ENCODE measurements at places on chromosomes 7 and 10.

DNA sequence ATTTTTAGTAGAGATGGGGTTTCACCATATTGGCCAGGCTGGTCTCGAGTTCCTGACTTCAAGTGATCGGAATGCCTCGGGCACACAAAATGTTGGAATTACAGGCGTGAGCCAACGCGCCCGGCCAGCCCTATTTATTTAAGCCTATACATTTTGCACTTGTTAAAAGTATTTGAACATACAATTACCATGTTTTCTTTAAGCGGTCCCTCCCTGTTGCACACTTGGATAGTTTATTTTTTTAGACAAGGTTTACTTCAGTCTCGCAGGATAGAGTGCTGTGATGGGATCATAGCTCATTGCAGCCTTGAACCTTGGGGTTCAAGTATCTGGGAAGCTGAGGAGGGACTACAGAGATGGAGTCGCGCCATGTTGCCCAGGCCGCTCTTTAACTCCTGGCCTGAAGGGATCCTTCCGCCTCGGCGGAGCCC, 35.7 kb upstream of the SRRM3 start:
- no peak for DNase-seq

- DNase-seq, result no peak
These were observed 7.8 kb downstream of the ZNF862 start for GRCh38 chr7:149846021-149846420.

DNA sequence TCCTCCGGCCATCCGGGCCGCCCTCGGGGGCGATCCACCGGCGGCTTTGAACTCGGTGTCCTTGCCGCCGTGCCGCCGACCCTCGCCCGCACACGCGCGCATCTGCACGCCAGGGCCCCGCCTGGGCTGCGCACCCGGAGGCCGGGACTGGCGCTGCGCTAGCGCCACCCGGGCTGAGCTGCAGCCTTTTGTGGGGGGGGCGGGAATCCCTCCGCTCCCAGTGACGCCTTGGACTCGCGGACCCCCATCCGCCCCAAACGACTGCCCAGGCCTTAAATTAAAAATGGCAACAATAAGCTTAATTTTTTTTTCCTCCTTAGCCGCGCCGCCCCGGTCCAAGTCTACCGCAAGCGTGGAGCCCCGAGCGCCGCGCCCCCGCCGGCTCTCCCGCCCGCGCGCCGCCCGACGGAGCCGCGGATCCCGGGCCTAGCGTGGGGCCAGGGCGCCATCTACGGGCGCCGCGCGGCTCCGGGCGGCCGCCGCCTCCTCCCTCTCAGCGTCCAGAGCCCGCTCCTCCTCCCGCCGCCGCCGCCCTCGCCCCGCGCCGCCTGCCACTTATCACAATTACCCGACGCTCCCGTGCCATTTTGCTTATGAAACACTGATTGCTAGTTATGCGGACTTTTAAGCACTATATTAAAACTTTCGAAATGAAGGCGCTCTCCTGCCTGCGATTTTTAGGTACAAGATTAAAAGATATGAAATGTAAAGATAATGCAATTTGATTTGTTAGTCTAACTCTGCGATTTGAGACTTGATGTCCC, 7.5 kb upstream of the EBF3 start:
- DNase-seq, result peak; percentile 89

DNA sequence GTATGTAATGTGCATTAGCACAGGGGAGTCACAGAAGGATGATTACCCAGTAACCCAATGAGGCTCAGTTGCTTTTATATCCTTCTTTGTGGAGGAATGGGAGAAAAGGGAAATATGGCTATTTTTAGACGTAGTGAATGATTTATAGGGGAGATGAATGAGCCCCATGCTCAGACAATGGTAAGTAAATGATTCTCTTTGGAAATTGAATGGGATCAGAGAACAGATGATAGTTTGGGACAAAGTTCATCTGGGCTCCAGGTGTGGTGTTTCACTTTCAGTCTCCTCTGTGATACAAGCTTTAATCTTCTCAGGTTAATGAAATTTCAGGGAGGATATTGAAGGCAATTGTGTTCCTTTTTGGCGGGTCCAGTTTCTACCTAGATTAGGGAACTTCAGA, 63.0 kb upstream of the MPP7 start:
- no peak for DNase-seq

DNA sequence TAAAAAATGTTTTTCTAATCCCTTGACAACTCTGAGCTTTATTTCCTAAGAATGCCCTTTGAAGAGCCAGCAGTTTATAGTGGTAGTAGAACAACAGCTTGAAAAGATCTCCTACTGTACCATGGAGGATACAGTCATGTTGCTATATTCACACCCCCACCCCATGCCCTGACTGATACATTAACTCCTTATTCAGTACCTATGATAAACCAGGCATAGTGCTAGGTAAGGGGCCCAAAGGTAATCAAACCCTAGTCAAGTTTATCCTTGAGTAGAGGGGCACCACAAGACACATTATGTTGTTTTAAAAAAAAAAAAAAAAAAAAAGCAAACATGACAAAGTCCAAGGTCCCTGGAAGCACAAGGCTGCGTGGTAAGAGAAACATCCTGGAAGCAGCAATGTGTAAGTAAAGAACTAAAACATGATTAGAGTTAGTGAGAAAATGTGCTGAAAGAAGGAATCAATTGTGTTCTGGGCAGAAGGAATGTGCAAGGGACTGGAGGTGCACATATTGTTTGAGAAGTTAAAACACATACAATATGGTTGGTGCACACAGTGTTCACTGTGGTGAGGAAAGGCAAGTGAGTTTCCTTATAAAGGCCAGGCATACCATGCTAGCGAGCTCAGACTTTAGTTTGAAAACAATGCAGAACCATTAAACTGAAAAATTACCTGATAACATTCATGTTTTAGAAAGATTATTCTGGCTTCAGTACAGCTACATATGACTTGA, 51.2 kb downstream of the PDE1C start:
- no peak for DNase-seq

DNA sequence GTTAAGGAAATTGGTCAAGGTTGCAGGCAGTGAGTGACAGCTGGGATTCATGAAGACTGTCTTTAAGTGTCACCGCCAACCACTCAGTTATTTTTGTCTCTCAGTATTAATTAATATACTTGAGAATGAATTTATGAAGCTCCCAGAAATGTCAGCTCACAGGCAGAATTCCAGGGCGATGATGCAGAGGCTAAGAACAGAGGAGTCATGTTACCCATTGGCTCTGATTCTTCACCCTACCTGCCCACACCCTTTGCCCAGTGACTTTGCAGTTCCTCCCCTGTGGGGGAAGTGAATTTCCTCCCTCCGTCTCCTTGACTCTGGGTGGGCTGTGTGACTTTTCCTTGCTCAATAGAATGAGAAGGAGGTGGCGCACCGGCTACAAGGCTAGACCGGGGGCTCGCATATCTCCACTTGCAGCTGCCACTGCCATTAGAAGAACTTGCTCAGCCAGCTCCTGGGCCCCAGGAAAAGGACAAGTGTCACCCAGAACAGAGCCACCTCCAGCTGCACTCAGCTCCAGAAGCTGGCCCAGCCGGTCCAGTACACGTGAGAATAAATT, 157.1 kb upstream of the PRKCQ start:
- no peak for DNase-seq

DNA sequence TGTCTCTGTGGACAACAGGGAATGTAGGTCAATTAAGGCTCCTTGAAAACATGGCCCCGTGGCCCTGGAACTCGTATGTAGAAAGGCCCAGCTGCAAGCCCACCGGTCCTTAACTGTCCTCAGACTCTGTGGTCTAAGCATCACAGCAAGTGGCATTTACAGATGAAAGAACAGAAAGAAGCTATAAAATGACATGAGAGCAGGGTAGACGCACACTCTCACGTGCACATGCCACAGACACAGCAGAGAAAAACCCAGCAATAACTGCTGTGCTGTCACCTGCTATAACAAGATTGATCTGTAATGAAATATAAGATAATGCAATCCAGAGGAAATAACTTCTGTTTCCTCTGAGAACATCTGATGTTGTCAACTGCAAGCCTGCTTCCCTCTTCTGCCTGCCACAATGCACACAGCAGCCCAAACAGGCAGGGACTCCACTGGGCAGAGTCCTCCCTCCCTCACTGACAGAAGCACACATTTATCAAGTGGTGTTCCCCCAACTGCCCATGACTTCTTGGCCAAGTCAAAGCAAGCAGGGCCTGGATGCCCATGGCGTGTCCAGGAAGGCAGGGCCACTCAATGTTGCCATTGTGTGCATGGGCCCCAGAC, 63.9 kb downstream of the GFRA1 start:
- no peak for DNase-seq

GRCh38 chr7:92598310-92598981, 8.3 kb upstream of the FAM133B start:
- no peak for DNase-seq

GRCh38 chr7:112176241-112176640, 30.0 kb downstream of the DOCK4 start:
- no peak for DNase-seq

- no peak for DNase-seq
These were observed 254.1 kb downstream of the ARL4A start for GRCh38 chr7:12941512-12941911.

DNA sequence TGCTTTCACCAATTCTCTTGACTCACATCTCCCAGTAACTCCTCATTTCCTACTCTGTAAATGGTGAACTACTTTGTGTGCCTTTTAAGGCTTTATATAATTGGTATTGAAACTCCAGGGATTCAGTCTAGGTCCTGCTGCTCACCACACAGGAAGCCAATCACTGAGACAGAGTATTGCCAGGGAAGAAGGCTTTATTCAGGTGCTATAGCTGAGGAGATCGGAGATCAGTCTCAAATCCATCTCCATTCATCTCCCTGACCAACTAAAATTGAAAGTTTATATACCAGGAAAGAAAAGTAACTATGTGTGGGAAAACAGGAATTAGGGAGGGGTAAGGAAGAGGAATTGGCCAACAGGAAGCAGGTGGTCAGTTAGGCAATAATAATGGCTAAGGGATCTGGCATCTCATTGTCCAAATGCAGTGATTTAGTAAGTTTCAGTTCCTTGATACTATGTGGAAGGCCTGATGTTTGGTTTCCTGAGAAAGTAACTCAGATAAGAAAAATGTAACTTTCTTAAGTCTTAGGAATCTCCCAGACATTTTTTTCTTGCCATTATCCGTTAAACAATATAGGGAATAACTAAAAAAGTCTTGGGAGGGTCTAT, 10.2 kb upstream of the SDHAF3 start:
- DNase-seq, result no peak

GRCh38 chr10:74875068-74875467, 48.7 kb downstream of the KAT6B start:
- DNase-seq, result no peak

DNA sequence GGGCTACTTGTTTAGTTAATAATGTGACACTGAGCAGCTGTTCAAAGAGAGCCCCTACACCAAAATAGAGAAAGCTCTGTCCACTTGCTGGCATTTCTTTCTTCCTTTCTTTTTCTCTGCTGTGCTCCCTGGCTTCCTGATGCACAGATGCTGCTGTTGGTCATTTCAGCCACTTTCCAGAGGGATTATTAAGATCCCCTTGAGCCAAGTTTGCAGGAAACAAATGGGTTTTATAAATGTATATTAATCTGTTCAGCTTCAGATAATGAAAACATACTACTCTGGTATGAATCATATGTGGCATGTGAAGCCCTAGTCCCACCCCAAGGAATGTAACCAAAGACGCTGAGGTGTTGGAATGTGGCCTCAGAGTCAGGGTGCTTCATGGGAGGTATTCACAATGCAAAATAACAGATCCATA, 638.2 kb upstream of the FZD8 start:
- DNase-seq, result no peak

GRCh38 chr10:63261496-63261895, 128.4 kb downstream of the NRBF2 start:
- DNase-seq, result no peak

- peak; percentile 92 for DNase-seq
These were observed 3.0 kb downstream of the SMARCD3 start for GRCh38 chr7:151245360-151246101.

DNA sequence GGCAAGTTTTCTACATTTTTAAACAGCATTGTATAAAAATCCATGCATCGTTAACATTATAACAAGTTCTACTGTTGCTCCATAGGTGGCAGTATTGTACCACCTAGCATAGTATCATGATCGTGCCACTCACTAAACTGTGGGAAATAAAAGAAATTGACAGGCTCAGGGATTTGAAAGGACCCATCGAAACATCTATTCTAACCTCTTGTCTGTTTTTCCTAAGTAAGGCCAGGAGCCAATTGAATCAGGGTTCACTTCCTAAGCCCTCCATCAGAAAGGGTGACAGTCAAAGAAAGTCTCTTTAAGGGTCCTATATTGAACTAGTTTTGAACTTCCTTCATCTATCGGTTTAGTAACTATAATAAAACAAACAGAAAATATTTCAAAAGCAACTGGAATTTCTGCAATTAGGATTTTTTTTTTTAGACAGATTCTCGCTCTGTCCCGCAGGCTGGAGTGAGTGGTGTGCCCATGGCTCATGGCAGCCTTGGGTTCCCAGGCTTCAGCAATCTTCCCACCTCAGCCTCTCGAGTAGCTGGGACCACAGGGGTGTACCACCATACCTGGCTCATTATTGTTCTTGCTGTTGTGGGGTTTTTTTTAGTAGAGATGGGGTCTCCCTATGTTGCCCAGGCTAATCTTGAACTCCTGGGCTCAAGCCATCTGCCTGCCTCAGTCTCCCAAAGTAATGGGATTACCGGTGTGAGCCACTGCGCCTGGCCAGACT, 9.4 kb downstream of the HACD1 start:
- peak; percentile 50 for DNase-seq

DNA sequence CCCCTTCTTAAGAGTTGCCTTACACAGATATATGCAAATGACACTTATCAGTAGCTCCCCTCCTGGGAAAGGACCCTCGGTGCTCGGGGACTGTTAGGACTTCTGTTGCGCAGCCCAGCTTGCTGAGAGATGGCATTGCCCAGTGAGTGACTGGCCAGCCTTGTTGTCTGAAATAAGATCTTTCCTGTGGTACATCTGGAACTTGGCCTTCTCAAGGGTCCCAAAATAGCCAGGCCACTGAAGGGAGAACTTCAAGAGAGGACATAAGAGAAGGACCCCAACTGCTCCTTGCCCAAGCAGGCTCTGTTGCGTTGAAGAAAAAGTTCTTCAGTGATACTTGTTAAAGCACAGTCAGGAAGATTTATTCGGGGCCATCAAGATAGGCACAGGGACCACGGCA, 17.3 kb downstream of the BAG3 start:
- DNase-seq, result no peak

GRCh38 chr7:129437190-129437589, 3.0 kb downstream of the STRIP2 start:
- no peak for DNase-seq

DNA sequence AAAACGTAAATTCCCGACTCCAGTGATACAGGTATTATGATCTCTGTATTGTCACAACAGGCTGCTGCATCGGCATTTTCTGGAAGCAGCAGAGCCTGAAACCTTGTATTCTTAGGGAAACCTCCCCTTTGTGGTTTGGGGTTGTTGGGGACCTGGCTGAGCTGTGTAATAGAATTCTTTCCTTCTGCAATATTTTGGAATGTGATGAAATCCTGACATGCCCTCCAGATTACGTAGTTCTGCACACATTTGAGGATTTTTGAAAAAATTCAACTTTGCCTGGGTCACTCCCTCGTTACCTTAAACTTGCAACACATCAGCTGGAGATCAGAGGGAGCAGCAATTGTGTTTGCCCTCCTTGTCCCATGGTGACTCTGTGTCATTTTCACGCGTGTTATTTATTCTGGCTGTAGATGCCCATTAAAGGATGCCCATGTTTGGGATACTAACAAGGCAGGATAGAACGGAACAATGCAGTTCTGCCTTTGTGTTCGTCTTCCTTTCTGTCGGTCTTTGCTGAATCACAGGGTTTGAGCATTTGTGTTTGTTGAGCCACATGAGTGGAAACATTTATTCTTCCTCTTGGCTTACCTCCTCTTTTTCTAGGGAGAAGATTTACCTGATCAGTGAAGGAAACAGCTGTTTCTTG, 181.7 kb downstream of the TCF7L2 start:
- DNase-seq, result no peak

Data from D341Med (cell line).